CD4-positive, alpha-beta memory T cell (primary cell): ENCODE measurements at places on chromosomes 1 and 21.
A peak's percentile ranks its signal among the peaks of the same experiment; 100 is the strongest.

DNA sequence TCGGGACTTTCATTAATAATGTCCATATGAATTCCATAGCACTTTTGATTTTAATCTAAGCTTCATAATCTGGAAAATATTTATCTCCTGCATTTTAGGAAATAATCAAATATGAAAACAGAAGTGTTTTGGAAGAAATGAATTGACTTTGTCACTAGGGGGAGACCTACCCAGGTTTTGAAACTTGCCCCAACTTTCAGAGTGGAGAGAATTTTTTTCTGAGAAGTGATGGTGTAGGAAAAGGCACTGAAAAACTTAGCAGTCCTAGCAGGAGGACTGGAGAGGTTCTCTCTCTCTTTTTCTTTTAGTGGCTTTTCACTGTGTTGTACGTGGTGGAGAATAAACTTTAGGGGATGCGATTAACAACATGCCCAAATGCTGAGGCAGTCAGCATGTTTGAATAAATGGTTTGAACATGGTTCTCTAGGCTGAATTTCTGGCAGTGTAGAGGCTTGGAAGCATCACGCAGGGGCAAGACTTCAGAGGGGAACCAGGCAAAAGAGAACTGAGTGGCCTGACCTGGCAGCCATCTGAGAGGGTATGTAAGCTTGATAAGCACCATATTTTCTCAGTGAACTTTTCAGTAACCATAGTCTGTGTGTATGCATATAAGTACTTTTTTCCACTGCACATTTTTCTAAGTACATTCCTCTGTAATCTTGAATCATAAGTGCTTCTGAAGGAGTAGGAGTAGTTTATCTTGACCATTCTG, 68.3 kb upstream of the NEK7 start:
- no peak for DNase-seq
- no peak overlapping the region for H3K4me3 ChIP-seq
- H3K27ac ChIP-seq: no peak overlapping the region
- no peaks in the 10 kb centered on the region for H3K4me1 ChIP-seq
- H3K36me3 ChIP-seq: no peaks in the 10 kb centered on the region
- H3K27me3 ChIP-seq: no peaks in the 10 kb centered on the region

DNA sequence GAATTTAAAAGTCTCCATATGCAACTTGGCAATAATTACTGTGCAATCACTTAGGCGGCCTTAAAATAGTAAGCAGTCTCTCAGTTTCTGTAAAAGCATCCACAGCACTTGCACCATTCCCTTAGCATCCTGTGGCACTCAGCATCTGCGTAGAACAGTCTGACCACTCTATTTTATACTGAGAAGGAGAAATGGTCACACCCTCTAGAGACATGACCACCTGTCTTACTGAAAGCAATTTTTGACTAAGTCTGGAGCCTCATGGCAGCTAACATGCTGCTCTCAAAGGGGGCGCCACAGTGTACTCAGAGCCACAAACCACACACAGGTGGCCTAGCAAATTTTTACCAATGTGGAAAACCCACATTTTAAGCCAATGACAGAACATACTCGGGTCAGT, 62.0 kb downstream of the KCNK1 start:
- H3K4me1 ChIP-seq: no peaks in the 10 kb centered on the region
- H3K36me3 ChIP-seq: no peaks in the 10 kb centered on the region
- no peak overlapping the region for H3K27ac ChIP-seq

DNA sequence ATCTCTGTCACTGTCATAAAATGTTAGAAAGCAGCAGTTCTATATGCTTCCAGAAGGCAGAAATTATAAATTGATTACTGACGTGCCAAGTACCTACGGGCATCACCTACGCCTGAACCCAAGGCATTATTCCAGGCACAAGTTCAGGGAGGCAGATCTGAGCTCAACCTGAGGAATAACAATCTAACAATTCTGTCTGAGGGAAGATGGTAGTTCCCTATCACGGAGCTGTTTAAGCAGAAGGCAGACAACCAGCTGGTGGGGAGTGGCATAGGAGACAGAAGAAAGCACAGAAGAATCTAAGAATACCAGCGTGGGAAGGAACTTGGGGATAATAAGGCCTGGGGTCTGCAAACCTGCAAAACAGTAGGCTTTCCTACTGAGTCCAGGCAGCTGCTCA, 40.4 kb downstream of the SLC9A1 start:
- DNase-seq: no peak
- peaks cover 31% of the 10 kb centered on the region for H3K4me1 ChIP-seq
- H3K27me3 ChIP-seq: no peaks in the 10 kb centered on the region
- no peak overlapping the region for H3K27ac ChIP-seq
- H3K4me3 ChIP-seq: no peak overlapping the region

- peak overlapping the region; percentile 25 for H3K4me3 ChIP-seq
- no peaks in the 10 kb centered on the region for H3K27me3 ChIP-seq
- H3K36me3 ChIP-seq: no peaks in the 10 kb centered on the region
- DNase-seq: peak; percentile 89
Measured at GRCh38 chr1:172638885-172639831, 19.7 kb upstream of the FASLG start.

GRCh38 chr1:10045480-10046355, 13.0 kb downstream of the UBE4B start:
- no peak for DNase-seq
- H3K4me1 ChIP-seq: peaks cover 25% of the 10 kb centered on the region

DNA sequence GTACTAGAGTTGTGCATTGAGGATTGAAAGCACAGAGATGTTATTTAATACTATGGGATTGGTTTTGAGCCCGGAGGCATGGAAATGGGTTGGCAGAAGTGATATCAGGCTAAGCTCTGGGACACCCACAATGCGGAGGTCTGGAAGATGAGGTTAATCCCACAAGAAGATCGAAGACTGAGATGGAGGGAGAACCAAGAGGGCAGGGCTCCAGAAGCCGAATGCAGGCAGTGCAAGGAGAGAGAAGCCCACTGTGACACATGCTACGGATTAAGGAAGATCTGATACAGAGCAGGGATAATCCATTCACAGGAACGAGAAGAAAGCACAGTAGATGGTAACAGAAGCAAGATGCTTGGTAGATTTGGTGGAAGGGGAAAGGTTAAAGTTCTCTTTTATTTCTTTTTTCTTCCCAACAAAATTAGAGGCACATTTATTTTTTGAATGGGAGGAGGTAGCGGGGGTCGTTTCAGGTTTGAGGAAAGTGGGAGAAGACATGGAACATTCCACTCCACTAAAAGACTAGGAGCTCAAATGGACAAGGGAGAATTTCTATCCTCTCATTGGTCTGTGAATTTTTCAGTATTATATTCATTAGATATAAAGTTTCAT, 113.2 kb downstream of the NCAM2 start:
- no peak for DNase-seq
- no peak overlapping the region for H3K4me3 ChIP-seq
- no peaks in the 10 kb centered on the region for H3K4me1 ChIP-seq
- H3K27me3 ChIP-seq: no peaks in the 10 kb centered on the region
- H3K27ac ChIP-seq: no peak overlapping the region
- H3K36me3 ChIP-seq: no peaks in the 10 kb centered on the region

DNA sequence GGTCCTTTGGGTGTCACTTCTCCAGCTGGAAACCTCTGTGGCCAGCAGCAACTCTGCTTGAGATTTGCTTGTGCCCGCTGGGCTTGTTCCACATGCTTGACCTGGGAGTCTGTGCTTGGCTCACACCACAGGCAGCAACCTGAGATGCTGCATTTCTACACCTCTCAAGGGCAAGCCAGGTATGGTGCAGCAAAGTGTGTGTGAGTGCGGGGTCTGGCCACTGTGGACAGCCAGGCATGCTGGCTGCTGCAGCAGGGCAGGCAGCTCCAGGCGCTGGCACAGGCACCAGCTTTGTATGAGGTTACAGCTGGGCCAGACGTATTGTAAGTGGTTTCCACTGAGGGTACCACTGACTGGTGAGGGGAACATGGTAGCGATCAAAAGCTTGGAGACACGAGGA, 242.0 kb downstream of the PTGER3 start:
- no peak overlapping the region for H3K27ac ChIP-seq
- H3K4me3 ChIP-seq: no peak overlapping the region

GRCh38 chr1:33018112-33018511, 18.6 kb downstream of the AK2 start:
- H3K36me3 ChIP-seq: peaks cover 62% of the 10 kb centered on the region
- DNase-seq: no peak
- no peaks in the 10 kb centered on the region for H3K27me3 ChIP-seq
- no peaks in the 10 kb centered on the region for H3K4me1 ChIP-seq
- H3K4me3 ChIP-seq: no peak overlapping the region

GRCh38 chr1:17711941-17712340, 43.2 kb upstream of the ACTL8 start:
- no peak overlapping the region for H3K4me3 ChIP-seq
- no peak for DNase-seq
- no peaks in the 10 kb centered on the region for H3K27me3 ChIP-seq
- H3K36me3 ChIP-seq: no peaks in the 10 kb centered on the region
- H3K27ac ChIP-seq: no peak overlapping the region

- DNase-seq: no peak
- H3K4me1 ChIP-seq: no peaks in the 10 kb centered on the region
- no peak overlapping the region for H3K4me3 ChIP-seq
- no peaks in the 10 kb centered on the region for H3K27me3 ChIP-seq
- H3K27ac ChIP-seq: no peak overlapping the region
Measured at GRCh38 chr1:237444120-237444790, 402.3 kb downstream of the RYR2 start.

GRCh38 chr1:12197483-12197880, 30.7 kb downstream of the TNFRSF1B start:
- H3K27ac ChIP-seq: no peak overlapping the region
- H3K36me3 ChIP-seq: peaks cover 55% of the 10 kb centered on the region
- H3K27me3 ChIP-seq: no peaks in the 10 kb centered on the region

- no peak overlapping the region for H3K4me3 ChIP-seq
- no peaks in the 10 kb centered on the region for H3K27me3 ChIP-seq
- no peaks in the 10 kb centered on the region for H3K4me1 ChIP-seq
- DNase-seq: no peak
Measured at GRCh38 chr21:28410256-28410655, 582.4 kb downstream of the LTN1 start.

GRCh38 chr1:44073528-44073927, 42.3 kb upstream of the SLC6A9 start:
- no peak overlapping the region for H3K4me3 ChIP-seq
- no peak overlapping the region for H3K27ac ChIP-seq
- no peaks in the 10 kb centered on the region for H3K36me3 ChIP-seq
- H3K4me1 ChIP-seq: no peaks in the 10 kb centered on the region
- no peaks in the 10 kb centered on the region for H3K27me3 ChIP-seq
- no peak for DNase-seq

DNA sequence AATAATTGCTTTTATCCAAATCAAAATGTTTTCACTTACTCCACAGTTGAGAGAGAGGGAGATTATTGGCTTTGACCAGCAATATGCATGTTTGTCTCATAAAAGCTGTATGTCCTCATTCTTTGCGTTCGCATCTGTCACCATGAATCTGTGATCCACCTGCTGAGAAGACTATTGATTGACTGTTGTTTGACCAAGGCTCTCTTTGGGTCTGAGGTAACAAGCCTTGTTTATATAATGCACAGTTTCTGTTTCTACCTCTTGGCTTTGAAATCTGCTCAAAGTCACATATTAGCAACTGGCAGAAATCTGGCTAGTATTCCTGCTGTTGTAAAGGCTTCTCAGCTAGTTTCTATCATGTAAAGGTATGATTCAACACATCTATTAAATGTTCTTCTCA, 157.0 kb downstream of the LYPLAL1 start:
- no peak overlapping the region for H3K27ac ChIP-seq
- no peaks in the 10 kb centered on the region for H3K36me3 ChIP-seq
- H3K27me3 ChIP-seq: no peaks in the 10 kb centered on the region
- no peak for DNase-seq
- no peak overlapping the region for H3K4me3 ChIP-seq

DNA sequence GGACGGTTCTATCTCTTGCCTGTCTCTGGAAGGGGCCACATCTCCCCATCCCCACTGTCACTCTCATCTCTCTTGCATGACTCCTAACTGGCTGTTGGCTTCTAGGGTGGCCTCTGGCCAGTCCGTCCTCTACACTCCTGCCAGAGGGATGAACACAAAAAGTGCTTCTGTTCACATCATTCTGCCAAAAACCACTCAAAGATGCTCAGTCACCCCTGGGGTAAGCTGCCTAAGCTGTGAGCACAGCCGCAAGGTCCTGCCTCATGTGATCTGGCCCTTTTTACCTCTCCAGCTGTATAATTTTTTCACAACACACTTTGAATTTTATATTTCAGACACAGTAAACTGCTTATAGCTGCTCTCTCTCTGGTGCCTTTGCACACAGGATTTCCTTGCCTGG, 97.6 kb upstream of the CD34 start:
- DNase-seq: no peak
- no peak overlapping the region for H3K4me3 ChIP-seq

DNA sequence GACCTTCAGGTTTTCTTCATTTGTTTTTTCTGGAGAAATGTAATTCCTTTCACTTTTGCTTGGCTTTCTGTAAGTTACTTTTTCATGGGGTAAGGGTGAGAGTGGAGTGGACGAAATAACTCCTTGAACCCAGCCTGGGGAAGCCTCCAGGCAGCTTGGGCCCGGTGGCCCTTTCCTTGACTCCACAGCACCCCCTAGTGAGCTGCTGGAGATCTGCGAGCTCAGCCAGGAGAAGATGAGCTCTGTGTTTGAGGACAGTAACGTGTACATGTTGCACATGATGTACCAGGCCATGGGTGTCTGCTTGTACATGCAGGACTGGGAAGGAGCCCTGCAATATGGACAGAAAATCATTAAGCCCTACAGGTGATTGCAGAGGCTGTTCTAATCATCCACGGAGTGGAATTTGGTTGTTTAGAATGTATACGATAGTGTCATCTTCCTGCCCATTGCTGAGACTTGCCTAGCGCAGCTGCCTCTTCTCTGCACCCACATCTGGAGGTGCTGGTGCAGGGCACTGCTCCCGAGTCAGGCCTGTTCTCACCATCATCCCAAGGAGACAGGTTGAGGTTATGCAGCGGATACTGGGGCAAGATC, 51.0 kb downstream of the SMYD2 start:
- H3K4me3 ChIP-seq: no peak overlapping the region
- no peaks in the 10 kb centered on the region for H3K4me1 ChIP-seq
- H3K27me3 ChIP-seq: no peaks in the 10 kb centered on the region
- peaks cover 22% of the 10 kb centered on the region for H3K36me3 ChIP-seq
- DNase-seq: peak; percentile 53
